Stimulated activated CD8-positive, alpha-beta memory T cell treated with anti-CD3 and anti-CD28 coated beads, Interleukin-12 subunit alpha, Interleukin-12 subunit beta, amount 100 ng/mL, for 1 hour (primary cell): ENCODE measurements at places on chromosomes 16 and 17.
A peak's percentile ranks its signal among the peaks of the same experiment; 100 is the strongest.

DNA sequence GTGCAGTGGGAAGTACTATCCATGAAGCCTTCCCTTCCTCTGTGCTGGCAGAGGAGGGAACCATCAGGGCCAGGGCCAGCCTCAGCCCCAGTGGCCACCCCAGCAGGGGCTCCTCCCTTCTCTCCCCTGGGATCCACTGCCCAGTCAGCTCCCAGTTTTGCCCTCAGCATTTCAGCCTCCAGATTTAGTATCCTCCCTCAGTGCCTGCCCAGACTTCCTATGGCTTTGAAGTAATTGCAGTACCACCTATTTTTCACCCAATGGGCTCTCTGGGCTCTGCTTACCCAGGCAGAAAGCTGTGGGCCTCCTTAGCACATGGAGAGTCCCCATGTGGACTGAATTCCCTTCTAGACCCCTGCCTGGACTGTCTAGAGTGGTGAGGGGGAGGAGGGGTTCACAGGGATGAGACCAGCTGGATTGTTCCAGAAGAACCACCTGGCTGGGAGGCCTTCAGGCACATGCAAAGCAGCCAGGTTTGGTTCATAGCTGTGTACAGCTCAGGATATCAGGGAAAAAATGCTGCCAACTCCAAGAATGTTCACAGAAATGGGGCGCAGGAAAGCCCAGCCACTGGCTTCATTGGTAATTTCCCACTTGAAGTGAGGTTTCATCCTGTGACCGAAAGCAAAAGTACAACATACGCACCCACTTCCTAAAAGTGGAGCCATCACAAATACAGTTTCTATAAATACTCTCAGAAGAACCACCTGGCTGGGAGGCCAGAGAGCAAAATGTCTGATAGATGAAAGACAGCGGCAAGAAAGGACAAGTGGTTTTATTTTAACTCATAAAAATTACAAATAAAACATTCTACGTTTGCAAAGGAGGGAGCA lies 15.2 kb upstream of the HERPUD1 start:
- no peak for DNase-seq

GRCh38 chr17:66602659-66603384 lies 232.1 kb upstream of the CACNG5 start:
- no peak for DNase-seq

DNA sequence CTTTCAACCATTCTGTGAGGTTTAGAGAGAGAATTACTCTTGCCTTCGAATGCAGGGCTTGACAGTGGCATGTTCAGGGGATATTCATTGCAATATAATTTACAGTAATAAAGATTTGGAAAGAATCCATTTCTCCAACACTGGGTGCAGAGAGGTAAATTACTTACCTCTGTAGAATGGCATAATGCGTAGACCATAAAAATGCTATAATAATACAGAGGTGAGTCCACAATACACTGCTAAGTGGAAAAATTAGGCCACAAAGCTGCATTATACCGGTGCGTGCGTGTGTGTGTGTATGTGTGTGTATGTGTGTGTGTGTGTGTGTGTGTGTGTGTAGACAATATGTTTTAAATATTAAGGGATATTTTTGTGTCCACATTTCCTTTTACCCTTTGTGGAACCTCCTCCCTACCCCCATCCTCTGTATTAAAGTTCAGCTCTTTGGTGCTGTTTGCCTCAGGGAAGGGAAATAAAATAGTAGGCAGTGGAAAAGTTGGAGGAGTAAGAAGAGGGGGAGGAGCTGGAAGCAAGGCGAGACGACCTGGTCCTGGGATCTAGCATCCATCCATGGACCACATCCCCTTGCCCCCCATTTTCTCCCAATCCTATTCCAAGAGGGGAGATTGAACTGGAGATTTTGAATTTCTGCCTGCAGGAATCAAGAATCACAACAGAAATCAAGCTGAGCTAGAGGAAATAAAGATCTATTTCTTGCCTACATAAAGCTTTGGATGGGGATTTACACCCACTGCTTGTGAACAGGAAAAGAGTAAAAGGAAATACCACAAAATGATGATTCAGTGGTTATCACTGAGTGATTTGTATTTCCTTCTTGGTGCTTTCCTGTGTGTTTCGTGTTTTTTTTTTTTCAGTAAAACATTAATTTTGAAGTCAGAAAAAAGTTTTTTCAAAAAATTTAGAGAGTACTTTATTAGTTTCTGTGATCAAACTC lies 124.8 kb downstream of the RGS9 start:
- no peak for DNase-seq

DNA sequence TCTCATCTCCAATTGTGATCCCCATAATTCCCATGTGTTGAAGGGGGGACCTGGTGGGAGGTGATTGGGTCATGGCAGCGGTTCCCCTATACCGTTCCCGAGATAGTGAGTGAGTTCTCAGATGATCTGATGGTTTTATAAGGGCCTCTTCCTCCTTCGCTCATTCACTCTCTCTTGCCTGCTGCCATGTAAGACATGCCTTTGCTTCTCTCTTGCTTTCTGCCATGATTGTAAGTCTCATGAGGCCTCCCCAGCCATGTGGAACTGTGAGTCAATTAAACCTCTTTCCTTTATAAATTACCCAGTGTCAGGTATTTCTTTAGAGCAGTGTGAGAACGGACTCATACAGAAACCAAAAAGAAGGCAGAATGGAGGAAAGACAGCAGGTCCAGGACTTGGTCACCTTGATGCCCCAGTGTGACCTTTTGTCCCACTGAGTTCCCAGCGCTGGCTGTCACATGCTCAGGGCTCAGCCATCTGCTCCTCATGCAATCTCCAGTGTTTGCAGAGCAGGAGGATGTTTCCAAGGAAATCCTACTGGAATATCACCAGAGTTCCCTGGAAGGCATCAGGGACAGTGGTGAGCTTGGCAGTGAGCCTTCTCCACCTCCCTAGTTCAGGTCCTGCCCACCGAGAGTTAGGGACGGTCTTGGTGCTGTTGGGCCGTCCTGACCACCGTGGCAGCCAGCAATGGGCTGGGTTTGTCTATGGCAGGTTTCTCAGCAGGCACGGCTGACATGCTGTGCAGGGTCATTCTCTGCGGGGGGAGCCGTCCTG lies 96.7 kb downstream of the SEC14L1 start:
- DNase-seq = no peak

DNA sequence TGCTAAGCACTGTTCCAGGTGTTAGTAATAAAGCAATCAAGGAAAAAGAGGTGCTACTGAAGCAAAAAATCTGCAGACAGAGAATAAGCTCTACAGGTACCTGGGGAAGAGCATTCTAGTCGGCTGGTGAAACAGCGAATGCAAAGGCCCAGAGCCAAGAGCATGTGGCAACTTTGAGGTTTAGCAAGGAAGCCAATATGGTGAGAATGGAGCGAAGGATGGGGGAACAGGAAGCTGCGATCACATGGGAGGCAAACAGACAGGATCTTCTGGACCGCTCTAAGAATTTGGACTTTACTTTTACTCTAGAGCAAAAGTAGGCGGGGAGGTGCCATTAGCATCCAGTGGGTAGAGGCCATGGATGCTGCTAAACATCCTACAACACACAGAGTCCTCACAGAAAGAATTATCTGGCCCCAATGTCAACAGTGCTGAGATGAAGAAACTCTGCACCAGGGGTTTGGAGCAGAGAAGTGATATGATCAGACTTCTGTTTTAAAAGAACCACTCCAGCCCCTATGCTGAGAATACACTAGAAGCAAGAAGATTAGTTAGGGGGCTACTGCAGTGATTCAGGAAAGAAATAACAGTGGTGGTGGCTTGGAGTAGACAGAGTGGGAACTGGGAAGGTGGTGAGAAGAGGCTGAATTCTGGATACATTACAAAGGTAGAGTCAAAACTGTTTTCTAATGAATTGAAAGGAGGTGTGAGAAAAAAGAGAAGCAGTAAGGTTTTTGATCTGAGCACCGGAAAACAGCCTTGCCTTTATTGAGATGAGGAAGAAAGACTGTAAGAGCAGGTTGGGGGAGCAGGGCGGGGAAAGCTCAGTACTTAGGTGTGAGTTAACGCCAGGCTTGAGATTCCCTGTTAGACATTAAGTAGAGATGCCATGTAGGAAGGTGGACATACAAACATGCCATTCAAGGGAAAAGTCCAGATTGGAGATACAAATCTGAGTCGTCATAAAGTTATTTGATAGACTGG lies 11.0 kb downstream of the EFTUD2 start:
- DNase-seq = no peak

- DNase-seq = no peak
Measured at GRCh38 chr17:45687594-45687993, 96.5 kb upstream of the CRHR1 start.

GRCh38 chr17:31842195-31843069 lies 16.6 kb downstream of the COPRS start:
- DNase-seq = peak; percentile 33

DNA sequence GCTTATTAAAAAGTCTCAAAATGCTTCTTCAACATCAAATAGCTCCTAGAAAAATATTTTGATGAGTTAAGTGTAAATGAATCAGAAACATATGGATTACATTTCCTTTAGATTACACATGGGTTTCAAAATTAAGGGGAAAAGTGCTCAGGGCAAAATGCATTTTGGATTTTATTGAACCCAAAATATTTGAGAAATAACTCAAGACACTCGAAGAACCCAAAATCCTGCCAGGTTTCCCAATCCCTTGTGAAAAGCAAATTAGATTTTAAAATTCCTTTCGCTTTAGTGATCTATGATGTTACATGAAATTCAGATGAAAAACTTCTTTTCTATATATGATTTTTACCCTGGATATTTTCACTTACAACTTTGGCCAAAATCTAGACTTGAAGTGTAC lies 847.4 kb upstream of the SOX9 start:
- DNase-seq = no peak

DNA sequence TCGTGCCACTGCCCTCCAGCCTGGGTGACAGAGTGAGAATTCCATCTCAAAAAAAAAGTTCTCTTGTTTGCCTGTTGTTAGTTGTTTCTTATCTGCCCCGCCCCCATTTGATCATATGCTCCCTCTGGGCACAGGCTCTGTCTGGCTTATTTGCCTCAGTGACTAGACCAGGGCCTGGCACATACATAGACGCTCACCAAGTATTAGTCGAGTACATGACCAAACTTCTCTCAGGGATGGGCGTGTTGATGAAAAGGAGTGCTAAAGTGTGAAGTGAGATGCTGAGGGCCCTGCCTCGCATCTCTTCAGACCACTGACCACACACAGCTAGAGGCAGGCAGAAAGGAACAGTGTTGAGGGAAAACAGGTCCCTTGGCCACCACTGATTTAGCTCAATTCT lies 3.3 kb upstream of the HELZ start:
- no peak for DNase-seq

- DNase-seq = peak; percentile 11
Measured at GRCh38 chr16:84144209-84144858, 643 bp downstream of the HSDL1 start.

DNA sequence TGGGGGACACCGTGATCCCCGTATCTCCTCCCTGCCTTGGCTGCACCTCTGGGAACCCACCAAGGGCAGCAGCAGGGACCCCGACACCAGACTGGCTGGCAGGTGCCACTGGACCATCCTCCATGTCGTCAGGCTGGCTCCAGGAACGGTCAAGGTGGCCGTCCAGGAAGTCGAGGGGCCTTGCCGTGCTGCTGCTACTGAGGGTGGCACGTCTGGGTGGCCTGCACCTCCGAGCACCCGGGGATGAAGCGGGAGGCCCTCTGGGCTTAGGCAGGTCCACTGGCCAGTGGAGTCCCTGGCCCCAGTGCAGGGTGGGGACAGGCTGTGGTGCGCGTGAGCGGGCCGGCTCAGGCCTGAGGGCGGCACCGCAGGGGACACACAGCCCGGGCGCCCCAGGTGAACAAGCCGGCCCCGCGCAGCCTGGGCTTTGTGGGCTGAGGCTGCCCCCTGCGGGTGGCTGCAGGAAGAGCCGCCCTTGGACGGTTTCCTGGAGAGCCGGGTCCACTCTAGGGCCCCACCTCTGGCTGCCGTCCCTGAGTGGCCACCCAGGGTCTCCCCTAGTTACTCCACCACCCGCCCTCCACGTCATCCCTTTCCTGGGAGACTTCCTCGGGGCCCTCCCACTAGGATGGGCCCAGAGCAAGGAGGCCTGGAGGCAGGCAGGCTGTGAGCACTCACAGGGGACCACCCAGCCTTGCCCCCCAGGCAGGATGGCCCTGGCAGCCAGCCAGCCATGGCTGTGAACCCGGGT lies 42.8 kb upstream of the ZC3H18 start:
- peak; percentile 36 for DNase-seq

GRCh38 chr17:61075988-61076387 lies 323.7 kb upstream of the TBX2 start:
- DNase-seq = no peak

- DNase-seq = no peak
Measured at GRCh38 chr16:84505249-84506187, 1.1 kb upstream of the MEAK7 start.

DNA sequence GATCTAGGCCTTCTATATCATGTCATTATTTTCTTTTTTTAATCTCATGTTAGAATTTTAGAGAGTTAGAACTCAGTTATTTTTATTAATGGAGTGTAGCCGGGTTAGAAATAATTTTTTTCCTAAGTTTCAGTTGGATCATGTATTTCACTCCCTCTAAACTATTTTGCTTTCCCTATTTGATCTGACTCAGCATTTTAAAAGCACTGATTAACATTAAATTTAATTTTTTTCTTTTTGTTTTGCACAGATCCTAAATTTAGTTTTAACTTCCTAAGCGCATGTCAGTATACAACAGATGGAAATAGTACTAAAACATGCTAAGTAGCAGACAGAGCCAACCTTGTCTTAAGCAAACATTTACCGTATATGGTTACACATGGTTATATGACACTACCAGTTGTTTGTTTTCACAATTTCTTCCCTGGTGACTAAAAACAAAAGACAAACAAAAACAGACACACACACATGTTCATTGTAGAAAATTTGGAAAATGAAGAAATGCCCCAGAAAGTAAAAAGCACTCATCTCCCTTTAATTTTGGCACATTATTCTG lies 33.6 kb upstream of the RAB11FIP4 start:
- no peak for DNase-seq

GRCh38 chr16:22868593-22869224 lies 54.7 kb downstream of the HS3ST2 start:
- no peak for DNase-seq

GRCh38 chr16:7487574-7488323 lies 155.1 kb downstream of the RBFOX1 start:
- DNase-seq = no peak

DNA sequence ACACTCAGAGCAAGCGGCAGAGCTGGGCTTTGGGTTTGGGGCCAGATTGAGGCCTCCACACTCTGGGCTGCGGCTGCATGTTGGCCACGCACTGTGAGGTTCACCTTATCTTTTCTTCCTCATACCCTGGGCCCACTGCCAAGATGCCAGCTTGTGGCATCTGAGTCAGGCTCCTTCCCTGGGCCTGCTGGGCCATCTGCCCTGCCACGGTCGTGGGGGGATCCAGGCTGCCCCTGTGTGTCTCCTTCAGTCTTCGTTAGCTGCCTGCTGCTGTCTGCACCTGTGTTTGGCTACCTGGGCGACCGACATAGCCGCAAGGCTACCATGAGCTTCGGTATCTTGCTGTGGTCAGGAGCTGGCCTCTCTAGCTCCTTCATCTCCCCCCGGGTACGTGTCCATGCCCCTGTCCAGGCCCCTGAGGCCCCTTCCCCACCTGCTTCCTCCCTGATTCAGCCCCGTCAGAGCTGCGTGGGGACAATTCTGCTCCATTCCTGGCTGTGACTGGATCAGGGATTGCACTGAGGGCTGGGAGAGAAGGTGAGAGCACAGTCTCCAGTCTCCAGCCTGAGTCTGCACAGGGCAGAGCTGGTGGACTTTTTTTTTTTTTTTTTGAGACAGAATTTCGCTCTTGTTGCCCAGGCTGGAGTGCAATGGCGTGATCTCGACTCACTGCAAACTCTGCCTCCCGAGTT lies 11.2 kb downstream of the SPNS3 start:
- DNase-seq = no peak

- DNase-seq = no peak
Measured at GRCh38 chr17:45113424-45113754, 18.9 kb downstream of the PLCD3 start.

GRCh38 chr17:57626520-57627210 lies 118.4 kb downstream of the CCDC182 start:
- no peak for DNase-seq
